ENCODE measurements at places on chromosomes 12 and 14.

DNA sequence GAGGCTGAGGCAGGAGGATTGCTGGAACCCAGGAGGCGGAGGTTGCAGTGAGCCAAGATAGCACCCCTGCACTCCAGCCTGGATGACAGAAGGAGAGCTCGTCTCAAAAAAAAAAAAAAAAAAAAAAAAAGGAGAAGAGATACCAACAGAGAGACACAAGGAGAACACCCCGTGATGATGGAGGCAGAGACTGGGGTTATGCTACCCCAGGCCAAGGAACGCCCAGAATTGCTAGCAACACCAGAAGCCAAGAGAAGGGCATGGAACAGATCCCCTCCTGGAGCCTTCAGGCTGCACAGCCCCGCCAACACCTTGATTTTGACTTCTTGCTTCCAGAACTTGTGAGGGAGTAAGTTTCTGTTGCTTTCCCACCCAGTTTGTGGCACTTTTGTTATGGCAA lies 148.0 kb upstream of the FOXN3 start:
- DNase-seq, result no peak

- DNase-seq, result no peak
Observed at GRCh38 chr12:31206038-31206670, 119.8 kb downstream of the SINHCAF start.

GRCh38 chr12:74922117-74922516 lies 287.5 kb downstream of the KCNC2 start:
- no peak for DNase-seq

DNA sequence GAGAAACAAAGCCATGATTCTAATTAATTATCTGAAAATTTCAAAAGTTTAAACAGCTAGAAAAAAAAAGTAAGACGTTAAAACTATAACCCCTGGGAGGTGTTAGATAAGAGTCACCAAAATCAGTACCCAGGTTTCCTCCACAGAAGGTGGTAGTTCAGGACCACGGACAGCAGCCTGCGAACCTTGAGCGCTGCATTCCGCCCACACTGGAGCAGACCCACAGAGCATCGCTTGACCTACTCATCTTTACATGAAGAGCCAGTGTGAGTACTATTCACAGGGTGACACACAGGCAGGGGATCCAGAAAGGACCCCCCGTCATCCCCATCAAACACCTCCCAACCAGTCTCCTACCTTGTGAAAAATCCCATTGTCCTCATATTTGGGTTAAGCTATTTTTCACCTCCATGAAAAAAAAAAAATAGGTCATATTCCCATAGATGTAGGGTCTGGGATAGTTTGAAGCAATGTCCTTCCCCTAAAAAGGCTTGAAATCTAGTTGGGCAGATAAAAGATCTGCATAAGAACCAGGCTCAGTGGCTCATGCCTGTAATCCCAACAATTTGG lies 8.8 kb upstream of the CHGA start:
- no peak for DNase-seq

DNA sequence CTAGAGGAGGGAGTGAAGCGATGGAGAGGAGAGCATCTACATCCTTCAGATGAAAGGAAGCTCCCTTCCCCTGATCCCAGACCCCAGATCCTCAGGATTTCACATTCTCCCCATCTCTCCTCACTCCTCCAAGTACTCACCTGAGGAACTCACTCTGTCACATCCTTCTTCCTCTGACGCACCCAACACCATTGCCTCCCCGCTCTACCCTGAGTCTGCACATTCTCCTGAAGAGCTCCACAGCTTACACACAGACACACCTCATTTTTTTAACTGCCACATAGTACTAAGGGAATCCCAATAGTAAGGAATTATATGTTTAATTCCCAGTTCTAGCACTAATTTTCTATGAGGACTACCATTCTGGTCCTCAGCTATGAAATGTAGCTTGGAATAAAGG lies 16.3 kb upstream of the METTL17 start:
- DNase-seq, result no peak

DNA sequence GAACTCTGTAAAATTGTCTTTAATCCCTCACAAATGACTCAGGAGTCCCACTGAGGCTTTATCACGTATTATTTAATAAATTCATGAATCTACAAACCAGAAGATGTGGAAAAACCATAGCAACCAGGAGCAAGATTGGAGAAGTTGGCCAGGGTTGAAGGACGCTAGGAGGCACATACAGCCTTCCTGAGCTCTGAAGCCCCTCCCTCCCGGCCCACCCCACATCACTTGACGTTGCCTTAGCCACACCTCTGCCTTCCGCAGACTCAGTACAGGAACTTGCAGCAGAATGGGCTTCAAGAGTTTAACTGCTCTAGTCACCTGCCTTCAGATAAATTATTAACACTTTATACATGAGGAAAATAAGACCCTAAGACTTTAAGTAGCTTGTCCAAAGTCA lies 33.9 kb downstream of the SLC35F4 start:
- no peak for DNase-seq

DNA sequence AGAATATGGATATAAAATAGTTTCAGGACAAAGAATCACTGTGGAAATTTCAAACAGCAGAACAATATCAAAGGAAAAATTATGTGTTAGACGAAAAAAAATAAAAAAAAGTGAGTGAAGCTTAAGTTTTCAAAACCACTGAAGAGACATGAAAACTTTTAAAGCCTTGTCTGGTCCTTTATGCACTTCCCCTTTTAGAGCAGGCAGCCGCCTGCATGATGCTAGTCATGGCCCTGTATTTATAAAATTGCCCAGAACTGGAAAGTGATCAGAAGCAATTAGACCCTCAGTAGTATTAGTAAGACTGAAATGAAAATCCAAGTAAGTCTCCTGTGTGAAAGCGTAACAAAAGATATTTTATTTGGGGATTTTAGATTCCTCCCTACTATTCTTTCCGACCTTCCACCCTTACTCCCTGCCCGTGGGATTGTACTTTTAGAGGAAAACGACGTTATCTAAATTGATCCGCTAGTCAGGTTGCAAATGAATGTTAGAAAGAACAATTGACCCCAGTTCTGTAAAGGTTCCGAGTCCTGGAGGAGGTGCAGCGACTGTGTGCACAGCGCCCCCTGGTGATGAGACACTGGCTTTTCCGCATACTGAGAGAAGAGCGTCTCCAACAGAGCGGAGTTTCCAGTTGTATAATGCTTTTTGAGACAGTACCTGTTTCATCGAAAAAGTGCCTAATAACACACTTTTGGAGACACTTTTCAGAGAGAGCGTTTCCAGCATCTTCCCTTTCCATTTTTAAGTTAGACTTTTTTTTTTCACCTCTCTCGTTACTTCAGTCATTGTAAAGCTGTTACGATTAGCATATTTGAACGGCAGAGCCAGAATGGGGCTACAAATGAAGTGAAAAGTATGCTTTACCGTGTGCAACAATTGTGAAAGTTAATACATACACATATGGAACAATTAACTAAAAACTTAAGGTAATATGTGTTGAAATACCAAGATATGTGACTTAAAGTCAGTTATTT lies 12.4 kb downstream of the MGST1 start:
- no peak for DNase-seq

DNA sequence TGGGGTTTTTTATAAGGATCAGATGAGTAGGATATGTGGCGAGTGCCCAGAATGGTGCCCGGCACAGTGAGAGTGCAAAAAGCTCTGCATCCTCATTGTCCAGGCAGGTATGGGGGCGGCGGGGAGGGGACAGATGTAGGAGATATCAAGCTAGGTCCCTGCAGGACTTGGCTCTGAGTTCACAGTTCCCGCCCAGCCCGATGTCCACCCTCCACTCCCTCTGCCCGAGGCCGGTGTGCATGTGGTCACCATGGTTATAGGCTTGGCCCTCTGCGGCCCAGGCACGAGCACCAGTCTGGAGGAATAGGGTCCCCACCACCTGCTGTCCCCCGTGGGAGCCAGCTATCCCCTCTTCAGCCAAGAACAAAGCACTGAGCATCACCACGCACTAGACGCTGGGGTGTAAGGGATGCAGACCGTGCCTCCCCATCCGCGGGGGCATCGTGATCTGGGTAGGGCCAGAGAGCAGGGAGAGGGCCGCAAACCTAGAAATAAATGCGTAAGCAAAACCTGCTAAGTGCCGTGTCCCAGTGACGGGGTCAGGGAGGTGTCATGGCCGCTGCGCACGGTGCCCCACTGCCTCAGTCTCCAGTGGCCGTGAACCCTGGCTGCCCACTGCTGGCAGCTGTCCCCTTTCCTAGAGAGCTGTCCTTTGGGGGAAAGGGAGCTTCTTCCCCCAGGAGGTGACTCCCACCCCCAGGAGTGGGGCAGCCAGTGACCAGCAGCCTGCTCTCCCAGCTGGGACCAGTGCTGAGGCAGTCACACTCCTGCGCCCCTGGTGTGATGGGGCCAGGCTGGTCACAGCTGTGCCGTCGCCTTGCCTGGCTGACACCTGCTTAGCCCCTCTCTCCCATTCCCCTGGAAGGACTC lies 12.0 kb downstream of the RFLNA start:
- no peak for DNase-seq

GRCh38 chr12:21001778-21002177 lies 129.2 kb upstream of the SLCO1B1 start:
- no peak for DNase-seq

GRCh38 chr14:74574090-74574433 lies 38.0 kb downstream of the LTBP2 start:
- no peak for DNase-seq

GRCh38 chr14:47240748-47241437 lies 434.5 kb downstream of the MDGA2 start:
- DNase-seq, result no peak

- no peak for DNase-seq
Observed at GRCh38 chr12:46667551-46667950, 158.2 kb downstream of the SLC38A4 start.

DNA sequence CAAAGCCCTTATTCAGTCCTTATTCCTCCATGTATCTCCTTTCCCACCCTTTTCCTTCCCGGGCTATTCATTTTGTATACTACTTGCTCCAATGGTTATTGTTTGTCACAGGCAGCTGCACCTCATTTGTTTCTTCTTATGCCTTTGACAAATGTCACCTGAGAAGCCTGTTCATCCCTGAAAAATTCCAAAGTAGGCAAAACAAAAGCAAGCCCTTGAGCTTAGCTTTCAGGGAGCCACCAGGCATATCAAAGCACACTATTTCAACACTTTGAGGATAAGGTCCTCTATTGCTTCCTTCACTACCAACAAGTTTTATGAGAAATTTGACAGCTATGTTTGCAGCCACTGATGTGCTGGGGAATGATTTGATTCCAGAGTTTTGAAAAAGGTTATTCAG lies 738.7 kb upstream of the LMO3 start:
- DNase-seq, result no peak

DNA sequence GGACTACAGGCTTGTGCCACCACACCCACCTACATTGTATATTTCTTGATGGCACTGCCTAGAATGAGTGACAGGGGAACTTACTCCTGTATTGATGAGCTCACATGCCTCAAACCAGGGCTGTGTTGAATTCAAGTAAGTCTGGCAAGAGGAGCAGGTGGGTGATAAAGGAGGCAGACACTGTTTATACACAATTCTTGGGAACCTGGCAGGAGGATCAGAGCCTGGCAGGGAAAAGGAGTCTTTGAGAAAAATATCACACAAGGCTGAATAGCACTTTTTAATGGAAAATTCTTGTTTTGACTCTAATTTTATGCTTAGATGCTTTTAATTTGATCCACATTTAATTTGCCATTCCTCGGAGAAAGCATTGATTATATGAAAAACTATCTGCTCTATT lies 293.1 kb upstream of the NPAS3 start:
- no peak for DNase-seq

GRCh38 chr12:127526925-127527324 lies 740.0 kb upstream of the TMEM132C start:
- no peak for DNase-seq

DNA sequence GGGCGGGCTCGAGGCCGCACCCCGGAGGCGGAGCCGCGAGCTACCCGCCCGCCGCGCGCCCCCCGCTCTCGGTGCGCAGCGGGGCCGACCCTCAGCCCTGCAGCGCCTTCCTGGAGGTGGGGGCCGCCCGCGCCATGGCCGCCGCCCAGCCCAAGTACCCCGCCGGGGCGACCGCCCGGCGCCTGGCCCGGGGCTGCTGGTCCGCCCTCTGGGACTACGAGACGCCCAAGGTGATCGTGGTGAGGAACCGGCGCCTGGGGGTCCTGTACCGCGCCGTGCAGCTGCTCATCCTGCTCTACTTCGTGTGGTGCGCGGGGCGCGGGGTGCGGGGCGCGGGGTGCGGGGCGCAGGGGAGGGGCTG lies at the start of gene P2RX2:
Gene P2RX2 (plus strand): TSS at position 94 of the 361 bp plus-strand sequence. CDS start 41 bp downstream, at position 135.
- no peak for DNase-seq

GRCh38 chr14:102256716-102257115 lies 48.2 kb downstream of the MOK start:
- no peak for DNase-seq

GRCh38 chr12:70268972-70269371 lies 25.7 kb downstream of the CNOT2 start:
- no peak for DNase-seq

- DNase-seq, result no peak
Observed at GRCh38 chr14:69676723-69677122, 65.3 kb downstream of the SUSD6 start.

GRCh38 chr12:109027767-109028166 lies 6.9 kb upstream of the SVOP start:
- no peak for DNase-seq

GRCh38 chr12:41190338-41190737 lies 2.2 kb downstream of the PDZRN4 start:
- no peak for DNase-seq

DNA sequence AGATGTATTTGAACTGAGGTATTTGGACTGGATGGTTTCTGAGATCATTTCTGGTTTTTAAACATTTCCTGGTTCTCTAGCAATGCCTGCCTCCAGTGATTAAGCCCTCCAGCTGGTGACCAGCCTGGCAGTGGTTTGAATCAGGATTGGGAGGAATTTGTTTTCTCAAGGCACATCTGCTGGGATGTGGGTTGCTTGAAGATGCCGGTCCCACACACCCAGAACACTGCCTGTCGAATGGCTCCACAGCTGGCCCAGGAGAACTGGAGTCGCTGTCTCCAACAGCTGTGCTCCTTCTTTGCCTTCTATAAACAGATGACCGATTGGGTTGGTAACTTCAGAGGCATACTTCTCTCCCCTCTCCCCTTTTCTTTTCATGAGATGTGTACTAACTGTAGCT lies 258.0 kb upstream of the DDHD1 start:
- DNase-seq, result no peak

GRCh38 chr12:101186291-101186690 lies 23.7 kb downstream of the SLC5A8 start:
- DNase-seq, result no peak

DNA sequence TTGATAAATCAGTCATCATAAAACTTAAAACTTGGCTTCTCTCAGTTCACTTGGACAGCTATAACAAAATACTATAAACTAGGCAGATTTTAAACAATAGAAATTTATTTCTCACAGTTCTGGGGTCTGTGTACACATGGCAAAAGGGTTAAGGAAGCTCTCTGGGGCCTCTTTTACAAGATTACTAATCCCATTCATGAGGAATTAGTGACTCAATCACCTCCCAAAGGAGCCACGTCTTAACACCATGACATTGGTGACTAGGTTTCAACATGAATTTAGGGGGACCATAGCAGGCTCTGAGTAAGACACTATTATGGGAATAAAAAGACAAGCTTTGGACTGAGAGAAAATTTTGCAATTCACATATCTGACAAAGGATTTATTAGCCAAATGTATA lies 436.5 kb downstream of the PDZRN4 start:
- no peak for DNase-seq

GRCh38 chr12:98771811-98772752 lies 127.0 kb downstream of the APAF1 start:
- no peak for DNase-seq

- no peak for DNase-seq
Observed at GRCh38 chr12:51216642-51217041, 1.2 kb downstream of the POU6F1 start.

All from tibial artery (tissue), 4 donors.